ENCODE measurements at places on chromosomes 1 and 21. TPM values are rescaled to one million over a fixed set of nuclear protein-coding genes. Genes with fewer than 3 reads are reported as not detected.

TMEM79 gene
- 6.1 TPM for total RNA-seq

GBP4 gene
- not detected for total RNA-seq

DISP1 gene
- 0.18 TPM for total RNA-seq

CFHR3 gene
- not detected for total RNA-seq

FCGR3A gene
- total RNA-seq, result not detected

DNA sequence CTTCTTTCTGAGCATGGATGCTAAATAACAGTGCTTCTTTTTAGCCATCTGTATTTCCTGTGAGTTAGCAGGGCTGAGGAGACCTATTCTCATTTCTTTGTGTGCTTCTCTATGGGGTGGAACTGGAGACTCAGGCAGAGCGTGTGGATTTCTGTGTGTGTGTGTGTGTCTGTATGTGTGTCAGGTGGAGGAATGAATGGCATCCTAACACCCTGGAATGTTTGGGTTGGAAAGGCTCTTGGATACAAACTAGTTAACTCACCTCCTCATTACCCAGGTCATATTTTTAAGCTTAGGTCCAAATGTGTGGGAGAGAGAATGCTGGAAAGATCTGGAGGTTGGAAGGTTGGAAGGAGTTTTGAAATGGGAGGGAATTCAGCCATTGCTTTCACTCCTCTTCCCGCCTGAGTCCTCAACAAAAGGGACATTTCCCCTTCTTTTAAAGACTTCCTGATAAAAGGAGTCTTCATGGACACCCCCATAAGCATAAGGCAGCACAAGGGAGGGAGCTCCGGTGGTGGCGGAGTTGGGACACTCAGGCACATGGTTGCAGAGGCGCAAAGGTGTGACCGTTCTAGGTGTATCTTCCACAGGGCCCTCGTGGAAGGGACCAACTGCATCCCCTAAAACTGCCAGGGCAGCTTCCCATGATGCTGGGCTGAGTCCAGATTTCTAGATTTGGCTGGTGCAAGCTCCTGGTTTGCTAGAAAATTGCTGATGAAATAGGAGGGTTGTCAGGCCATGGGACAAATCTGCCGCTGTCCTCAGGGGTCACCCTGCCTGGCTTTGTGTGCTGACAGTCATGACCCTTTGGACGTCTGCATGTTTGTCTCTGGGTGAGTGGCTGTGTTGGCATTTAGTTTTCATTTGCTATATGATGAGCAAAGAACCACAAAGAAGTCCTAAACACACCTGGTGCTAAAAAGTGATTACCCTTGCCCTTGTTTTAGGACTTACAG lies 37.6 kb downstream of the MTARC1 start:
- no peak overlapping the region for H3K27ac ChIP-seq
- no peaks in the 10 kb centered on the region for H3K4me1 ChIP-seq
- H3K27me3 ChIP-seq, result no peaks in the 10 kb centered on the region
- no peak for DNase-seq

DNA sequence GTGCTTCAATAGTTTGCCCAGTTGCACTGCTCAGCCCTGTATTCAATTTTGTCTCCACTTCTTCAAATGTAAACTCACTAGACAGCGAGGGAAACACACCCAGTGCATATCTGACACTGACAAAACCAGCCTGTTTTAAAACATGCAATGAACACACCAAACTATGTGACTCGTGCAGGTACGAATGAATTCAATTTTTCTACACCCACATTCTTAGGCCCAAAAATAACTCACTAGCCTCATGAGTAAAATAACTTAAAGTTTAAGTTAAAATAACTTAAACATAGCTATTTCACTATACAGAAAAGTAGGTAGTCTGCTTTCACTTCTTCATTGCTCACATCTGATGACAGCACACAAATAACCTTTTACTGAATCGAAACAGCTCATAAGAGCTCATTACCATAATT lies 21.1 kb downstream of the TTC13 start:
- H3K36me3 ChIP-seq, result no peaks in the 10 kb centered on the region
- H3K4me1 ChIP-seq, result peaks cover 30% of the 10 kb centered on the region
- DNase-seq, result peak; percentile 70
- no peaks in the 10 kb centered on the region for H3K27me3 ChIP-seq

DNA sequence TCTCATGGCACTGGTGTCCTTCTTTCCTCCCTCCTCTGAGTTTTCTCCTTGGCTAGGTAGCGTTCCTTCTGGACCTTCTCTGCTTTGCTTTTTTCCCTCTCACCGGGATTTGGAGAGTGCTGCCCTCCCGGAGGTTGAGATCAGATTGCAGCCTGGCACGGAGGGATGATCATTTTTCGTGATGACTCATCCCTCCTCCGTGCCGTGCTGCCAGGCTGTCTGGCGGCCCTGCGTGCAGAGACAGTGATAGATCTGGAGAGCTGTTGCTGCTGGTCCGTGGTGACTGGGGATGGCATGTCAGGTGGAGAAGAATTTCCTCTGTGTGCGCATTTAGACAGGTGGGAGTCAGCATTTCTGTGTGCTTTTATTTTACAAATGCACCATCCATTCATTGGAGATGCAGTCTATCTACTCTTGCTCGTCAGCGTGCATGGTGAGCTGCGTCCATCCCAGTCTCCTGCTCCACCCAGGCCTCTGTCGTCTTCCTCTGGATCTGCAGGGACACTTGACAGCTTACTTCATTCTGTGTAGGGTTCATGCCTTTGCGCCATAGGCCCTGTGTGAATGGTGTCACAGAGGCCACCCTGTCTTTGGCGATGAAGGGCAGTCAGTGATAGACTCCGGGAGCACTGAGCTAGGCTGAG lies 104.4 kb downstream of the PCBP3 start:
- no peaks in the 10 kb centered on the region for H3K36me3 ChIP-seq
- no peaks in the 10 kb centered on the region for H3K27me3 ChIP-seq
- no peak for DNase-seq
- no peak overlapping the region for H3K4me3 ChIP-seq

GRCh38 chr1:55060133-55060999 lies 21.0 kb downstream of the PCSK9 start:
- no peak for DNase-seq
- H3K4me1 ChIP-seq, result peaks cover 9% of the 10 kb centered on the region
- no peak overlapping the region for H3K27ac ChIP-seq
- H3K36me3 ChIP-seq, result no peaks in the 10 kb centered on the region
- H3K4me3 ChIP-seq, result no peak overlapping the region
- H3K27me3 ChIP-seq, result no peaks in the 10 kb centered on the region

GRCh38 chr1:170460001-170460400 lies 72.0 kb upstream of the GORAB start:
- H3K4me1 ChIP-seq, result peaks cover 6% of the 10 kb centered on the region
- no peak overlapping the region for H3K27ac ChIP-seq
- H3K27me3 ChIP-seq, result 0 out of 2 replicates have a peak, but pooled peaks cover 3% of the 10 kb centered on the region
- no peak for DNase-seq
- no peaks in the 10 kb centered on the region for H3K36me3 ChIP-seq

- no peak overlapping the region for H3K4me3 ChIP-seq
- no peaks in the 10 kb centered on the region for H3K36me3 ChIP-seq
- no peak for DNase-seq
- H3K27ac ChIP-seq, result no peak overlapping the region
Observed at GRCh38 chr1:3415260-3416090, 39.0 kb upstream of the ARHGEF16 start.

- no peaks in the 10 kb centered on the region for H3K36me3 ChIP-seq
- H3K4me3 ChIP-seq, result no peak overlapping the region
- DNase-seq, result peak; percentile 46
- H3K4me1 ChIP-seq, result peaks cover 2% of the 10 kb centered on the region
Observed at GRCh38 chr1:63828322-63829044, 54.7 kb downstream of the ROR1 start.

- no peaks in the 10 kb centered on the region for H3K4me1 ChIP-seq
- DNase-seq, result no peak
- H3K27me3 ChIP-seq, result no peaks in the 10 kb centered on the region
- no peak overlapping the region for H3K4me3 ChIP-seq
- no peaks in the 10 kb centered on the region for H3K36me3 ChIP-seq
Observed at GRCh38 chr21:34956416-34957316, 92.4 kb downstream of the RUNX1 start.

DNA sequence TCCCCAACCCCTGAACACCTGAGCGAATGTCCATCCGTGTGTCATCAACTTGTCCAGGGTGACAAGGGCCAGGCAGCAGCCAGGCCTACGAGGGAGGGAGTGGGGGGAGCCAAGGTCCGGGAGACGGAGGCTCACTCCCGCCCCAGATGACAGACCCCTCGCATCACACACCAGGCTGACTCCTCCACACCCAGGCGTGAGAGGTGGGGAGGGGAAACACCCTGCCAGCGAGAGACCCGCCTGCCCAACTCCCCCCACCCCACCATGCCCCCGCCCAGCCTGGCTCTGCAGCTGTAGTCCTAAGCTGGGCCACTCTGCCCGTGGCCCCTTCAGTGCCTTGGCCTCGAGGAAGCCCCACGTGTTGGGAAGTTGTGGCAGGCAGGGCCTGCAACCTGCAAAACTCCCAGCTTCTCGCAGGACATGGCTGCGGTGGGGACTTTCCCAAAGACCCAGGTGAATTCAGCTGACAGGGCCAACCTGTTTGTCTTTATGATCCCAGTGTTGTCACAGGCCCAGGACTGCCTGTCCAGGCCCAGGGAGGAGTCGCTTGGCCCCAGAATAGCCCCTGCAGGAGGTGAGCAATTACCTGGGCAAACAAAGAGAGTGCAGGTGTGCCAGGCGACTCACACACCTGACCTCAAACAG lies 62.9 kb downstream of the RIPK4 start:
- H3K36me3 ChIP-seq, result no peaks in the 10 kb centered on the region
- H3K4me1 ChIP-seq, result no peaks in the 10 kb centered on the region
- no peak for DNase-seq
- no peak overlapping the region for H3K27ac ChIP-seq
- no peaks in the 10 kb centered on the region for H3K27me3 ChIP-seq
